ENCODE measurements at places on chromosomes 4 and X. TPM values are rescaled to one million over a fixed set of nuclear protein-coding genes. Genes with fewer than 3 reads are reported as not detected.

The PABPC1L2B gene
- not detected for polyA plus RNA-seq

The ZNF157 gene
- 1.00 TPM for polyA plus RNA-seq

The MAB21L2 gene
- polyA plus RNA-seq, result 0.12 TPM

The NHSL2 gene
- polyA plus RNA-seq, result 5.6 TPM

The GABRE gene
- polyA plus RNA-seq, result 1.0 TPM

The SYNPO2 gene
- polyA plus RNA-seq, result 10.0 TPM

The TEX11 gene
- polyA plus RNA-seq, result not detected

The MAGEA8 gene
- polyA plus RNA-seq, result not detected

The SPON2 gene
- 1.2 TPM for polyA plus RNA-seq

The RNF150 gene
- 20.1 TPM for polyA plus RNA-seq

The FGF2 gene
- polyA plus RNA-seq, result 3.4 TPM

The MCF2 gene
- polyA plus RNA-seq, result not detected

The REELD1 gene
- polyA plus RNA-seq, result not detected

The CSAG1 gene
- not detected for polyA plus RNA-seq

The SEPTIN6 gene
- 54.6 TPM for polyA plus RNA-seq

The IL13RA2 gene
- not detected for polyA plus RNA-seq

The GC gene
- polyA plus RNA-seq, result 0.29 TPM

The FAM193A gene
- 12.0 TPM for polyA plus RNA-seq

The CPEB2 gene
- polyA plus RNA-seq, result 13.1 TPM

The GUCY1B1 gene
- polyA plus RNA-seq, result 34.6 TPM

The TSPAN6 gene
- 175 TPM for polyA plus RNA-seq

The CXCR3 gene
- not detected for polyA plus RNA-seq

The DDX53 gene
- polyA plus RNA-seq, result not detected

The NONO gene
- 278 TPM for polyA plus RNA-seq

The SLIT2 gene
- polyA plus RNA-seq, result 49.9 TPM

The SYP gene
- polyA plus RNA-seq, result 1.3 TPM

All from cardiac muscle cell (in vitro differentiated cells and primary cell).